ENCODE measurements at places on chromosomes 7 and 10.

GRCh38 chr10:101287997-101288635 lies 58.9 kb upstream of the LBX1 start:
- peak; percentile 44 for DNase-seq

GRCh38 chr7:142413280-142414000 lies 155.6 kb upstream of the PRSS58 start:
- no peak for DNase-seq

- DNase-seq, result no peak
Measured at GRCh38 chr7:71419546-71420337, 287.8 kb downstream of the GALNT17 start.

DNA sequence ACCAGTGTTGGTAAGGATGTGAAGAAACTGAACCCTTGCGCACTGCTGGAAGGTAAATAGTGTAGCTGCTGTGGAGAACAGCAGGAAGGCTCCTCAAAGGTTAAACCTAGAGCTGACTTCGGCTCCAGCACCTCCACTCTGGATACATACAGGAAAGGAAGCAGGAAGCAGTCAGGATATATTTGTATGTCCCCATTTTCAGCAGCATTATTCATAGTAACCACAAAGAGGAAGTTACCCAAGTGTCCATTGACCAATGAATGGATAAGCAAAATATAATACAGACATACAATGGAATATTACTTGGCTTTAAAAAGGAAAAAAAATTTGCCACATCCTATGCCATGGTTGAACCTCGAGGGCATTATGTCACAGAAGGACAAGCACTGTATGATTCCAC lies 15.0 kb downstream of the RET start:
- DNase-seq, result no peak

- DNase-seq, result no peak
Measured at GRCh38 chr10:109920016-109920415, 3.3 kb downstream of the XPNPEP1 start.

GRCh38 chr7:126937171-126937570 lies 315.6 kb downstream of the GRM8 start:
- DNase-seq, result no peak

- DNase-seq, result peak; percentile 75
Measured at GRCh38 chr10:77603534-77603927, 34.1 kb downstream of the KCNMA1 start.

DNA sequence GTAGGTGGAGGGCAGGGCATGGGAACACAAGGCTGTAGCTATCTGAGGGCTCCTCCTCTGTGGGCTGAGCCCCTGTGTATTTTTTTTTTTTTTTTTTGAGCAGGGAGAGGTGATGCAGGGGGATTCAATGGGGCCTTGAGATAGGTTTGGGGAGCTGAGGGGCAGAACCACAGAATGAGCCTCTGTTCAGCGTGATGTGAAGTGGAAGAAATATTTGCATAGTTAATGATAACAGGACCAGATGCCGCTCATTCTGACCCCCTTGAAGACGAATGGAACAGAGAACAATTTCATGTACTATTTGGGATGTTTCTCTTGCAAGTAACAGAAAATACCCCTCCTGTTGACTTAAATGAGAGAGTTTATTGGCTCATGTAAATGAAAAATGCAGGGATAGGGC lies 69.7 kb upstream of the EMX2 start:
- peak; percentile 54 for DNase-seq

GRCh38 chr7:7519056-7519455 lies 16.6 kb downstream of the COL28A1 start:
- no peak for DNase-seq

DNA sequence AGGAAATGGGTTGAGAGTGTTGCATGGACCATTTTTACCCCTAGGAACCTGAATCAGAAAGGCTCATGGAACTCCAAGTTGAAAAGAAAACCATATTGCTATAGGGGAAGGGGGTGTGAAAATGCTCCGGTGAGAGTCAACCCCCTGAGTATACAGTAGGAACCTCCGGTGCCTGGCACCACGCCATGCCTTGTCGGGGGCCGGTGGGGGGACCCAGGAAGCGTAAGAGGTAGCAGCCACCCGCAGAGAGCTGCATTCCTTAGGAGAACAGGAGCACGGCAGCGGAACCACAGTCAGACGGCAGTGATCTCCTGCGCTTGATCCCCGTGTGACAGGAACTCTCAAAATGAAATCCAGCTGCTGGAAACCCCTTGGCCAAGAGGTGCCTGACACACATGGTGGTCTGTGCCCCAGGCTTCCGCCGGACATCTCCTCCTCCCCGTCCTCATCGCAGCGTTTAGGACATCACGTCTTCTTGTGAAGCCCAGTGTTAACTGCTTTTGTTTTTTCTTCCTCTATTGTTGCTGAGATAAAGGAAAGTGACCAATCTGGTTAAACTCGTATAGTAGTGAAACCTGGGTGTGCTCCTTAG lies 186.8 kb downstream of the CELF2 start:
- DNase-seq, result no peak

DNA sequence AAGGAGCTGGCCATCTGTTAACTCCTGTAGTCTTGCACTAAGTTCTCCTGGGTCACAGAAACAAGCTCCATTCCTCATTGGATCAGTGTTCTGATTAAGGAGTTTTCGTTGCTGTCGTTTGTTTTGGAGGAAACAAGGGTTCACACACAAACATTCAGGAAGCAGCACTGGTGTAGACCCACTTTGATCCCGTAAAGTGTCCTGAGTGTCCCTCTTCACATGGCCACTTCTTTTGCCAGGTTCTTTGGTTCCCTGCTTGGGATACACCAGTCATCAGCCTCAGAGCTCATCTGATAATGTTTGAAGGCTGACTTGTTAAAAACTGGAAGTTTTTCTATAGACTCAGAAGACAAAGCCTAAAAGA lies 10.9 kb downstream of the PDK4 start:
- DNase-seq, result no peak

GRCh38 chr7:97064972-97065587 lies 40.4 kb upstream of the DLX5 start:
- DNase-seq, result peak; percentile 80

GRCh38 chr10:59944339-59944935 lies 38.1 kb upstream of the CCDC6 start:
- DNase-seq, result no peak

DNA sequence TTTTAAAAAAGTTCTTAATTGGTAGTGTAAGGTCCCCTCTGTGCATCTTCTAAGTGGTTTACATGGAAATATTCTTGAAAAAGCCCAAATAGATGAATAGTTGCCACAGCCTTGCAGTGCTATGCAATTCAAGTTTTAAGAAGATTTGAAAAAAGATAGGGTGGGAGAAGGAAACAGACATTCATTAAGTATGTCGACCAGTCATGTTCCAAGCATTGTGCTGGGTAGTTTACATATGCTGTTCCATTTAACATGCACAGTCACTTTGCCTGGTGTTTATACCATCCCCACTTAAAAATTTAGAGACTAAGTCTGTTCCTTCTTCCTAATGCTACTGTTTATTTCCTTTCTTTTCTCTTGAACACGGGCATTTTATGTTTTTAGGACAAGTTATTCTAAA lies 28.1 kb upstream of the NAMPT start:
- DNase-seq, result no peak

DNA sequence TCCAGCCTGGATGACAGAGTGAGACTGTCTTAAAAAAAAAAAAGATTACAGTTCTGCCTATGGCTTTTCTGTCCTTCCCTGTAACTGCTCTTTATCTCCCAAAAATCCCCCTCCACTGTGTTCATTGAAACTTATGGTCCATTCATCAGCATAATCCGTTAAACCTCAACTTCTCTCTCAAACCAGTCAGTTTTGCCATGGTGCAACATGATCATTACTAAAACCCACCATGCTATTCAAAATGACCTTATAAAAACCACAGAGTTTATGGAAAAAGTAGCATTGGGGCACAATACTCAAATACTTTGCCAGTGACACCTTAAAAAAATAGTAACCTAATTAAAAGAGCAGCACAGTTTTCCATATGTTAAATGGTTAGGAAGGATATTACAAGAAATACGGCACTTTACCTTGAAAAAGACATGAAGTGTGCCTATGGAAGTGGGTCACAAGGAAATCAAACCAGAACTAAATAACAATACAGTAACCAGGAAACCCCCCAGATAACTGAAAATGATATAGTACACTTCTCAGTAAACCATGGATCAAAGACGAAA lies 74.0 kb upstream of the ST8SIA6 start:
- no peak for DNase-seq

DNA sequence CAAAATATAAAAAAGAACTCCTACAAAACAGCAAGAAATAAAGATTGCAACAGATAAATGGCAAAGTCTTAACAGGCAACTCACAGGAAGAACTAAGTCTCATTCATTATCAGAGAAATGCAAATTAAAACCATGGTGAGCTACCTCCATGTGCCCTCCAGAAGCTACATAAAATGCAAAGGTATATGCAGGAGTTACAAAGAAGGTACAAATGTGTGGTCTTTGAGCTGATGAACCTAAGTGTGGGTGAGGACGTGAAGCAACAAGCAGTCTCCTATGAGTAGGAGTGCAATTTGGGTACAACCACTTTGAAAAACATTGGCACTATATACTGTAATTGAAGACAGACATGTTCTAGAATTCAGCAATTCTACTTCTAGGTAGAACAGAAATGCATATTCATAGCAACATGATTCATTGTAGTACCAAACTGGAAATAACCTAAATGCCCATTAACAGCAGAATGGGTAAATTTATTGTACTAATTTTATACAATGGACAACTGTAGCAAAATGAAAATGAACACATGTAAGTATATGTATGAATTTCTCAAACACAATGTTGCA lies 61.6 kb upstream of the KCNMA1 start:
- peak; percentile 82 for DNase-seq

GRCh38 chr10:131083915-131084790 lies 227.4 kb downstream of the TCERG1L start:
- peak; percentile 74 for DNase-seq

GRCh38 chr10:14476641-14477407 lies 146.1 kb upstream of the FRMD4A start:
- no peak for DNase-seq

DNA sequence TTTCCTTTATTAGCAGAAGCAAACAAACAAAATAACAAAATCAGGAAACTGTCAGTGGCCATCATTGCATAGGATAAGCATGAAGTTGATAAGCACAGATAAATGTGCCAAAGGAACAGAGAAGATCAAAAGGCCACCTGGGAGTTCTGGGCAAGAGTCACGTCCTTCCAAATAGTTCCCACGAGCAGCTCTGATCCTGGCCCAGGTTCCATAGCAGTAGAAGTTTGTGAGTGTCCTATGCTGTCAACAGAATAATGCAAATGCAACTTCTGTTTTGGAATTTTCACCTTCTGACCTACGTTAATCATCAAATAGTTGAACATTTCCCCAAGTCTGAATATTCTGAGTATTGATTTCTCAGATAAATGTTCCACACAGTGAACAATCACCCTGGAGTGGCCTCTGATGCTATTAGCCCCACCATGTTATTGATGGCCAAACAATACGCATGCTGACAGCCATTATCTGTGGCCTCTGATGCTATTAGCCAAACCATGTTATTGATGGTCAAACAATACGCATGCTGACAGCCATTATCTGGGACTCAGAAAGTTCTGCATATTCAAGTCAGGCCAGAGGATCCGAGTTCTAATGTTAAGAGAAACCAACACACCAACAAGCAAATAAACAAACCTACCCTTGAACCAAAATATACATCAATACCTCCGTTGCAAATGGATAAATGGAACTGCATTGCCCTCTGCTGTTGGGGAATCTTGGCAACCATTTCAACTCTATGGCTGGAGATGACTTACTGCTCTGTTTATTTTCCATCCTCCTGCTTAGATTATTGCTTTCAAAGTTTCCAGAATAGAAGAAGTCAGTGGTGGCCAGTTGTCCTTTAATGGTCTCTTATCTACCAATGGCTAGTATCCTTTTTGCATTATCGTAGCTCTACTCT lies 63.3 kb downstream of the MRC1 start:
- DNase-seq, result peak; percentile 50

GRCh38 chr7:19916046-19916445 lies 142.6 kb upstream of the TMEM196 start:
- DNase-seq, result no peak

DNA sequence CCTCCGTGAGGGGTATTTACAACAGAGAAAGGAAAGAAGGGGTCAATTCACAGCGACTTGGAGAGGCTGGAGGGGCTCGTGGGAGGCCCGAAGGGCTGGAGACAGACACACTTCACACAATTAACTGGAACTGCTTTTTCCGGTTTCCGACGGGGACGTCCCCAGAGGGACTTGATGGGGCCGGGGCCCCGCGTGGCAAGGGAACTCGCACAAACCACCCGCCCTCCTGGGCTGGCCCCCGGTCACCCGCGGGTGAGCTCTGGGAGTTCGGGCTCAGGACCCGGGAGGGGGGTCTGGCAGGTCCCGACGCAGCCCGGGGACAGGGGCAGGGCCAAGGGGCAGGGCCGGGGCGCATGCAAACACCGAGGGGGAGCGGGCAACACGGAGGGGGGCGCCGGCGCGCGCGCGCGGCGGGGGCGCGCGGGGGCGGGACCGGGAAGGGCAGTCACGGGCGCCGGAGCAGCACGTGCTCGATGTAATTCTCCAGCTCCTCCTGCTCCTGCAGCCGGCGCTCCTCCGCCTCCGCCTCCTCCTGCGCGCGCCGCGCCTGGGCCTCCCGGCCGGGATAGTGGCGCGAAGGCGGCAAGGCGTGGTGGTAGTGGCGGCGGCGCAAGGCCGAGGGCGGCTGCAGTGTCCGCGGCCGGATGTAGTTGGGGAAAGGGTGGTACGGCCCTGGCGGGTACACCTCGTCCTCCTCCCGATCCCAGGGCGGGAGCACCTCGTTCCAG lies 2.7 kb downstream of the VGF start:
- peak; percentile 94 for DNase-seq

DNA sequence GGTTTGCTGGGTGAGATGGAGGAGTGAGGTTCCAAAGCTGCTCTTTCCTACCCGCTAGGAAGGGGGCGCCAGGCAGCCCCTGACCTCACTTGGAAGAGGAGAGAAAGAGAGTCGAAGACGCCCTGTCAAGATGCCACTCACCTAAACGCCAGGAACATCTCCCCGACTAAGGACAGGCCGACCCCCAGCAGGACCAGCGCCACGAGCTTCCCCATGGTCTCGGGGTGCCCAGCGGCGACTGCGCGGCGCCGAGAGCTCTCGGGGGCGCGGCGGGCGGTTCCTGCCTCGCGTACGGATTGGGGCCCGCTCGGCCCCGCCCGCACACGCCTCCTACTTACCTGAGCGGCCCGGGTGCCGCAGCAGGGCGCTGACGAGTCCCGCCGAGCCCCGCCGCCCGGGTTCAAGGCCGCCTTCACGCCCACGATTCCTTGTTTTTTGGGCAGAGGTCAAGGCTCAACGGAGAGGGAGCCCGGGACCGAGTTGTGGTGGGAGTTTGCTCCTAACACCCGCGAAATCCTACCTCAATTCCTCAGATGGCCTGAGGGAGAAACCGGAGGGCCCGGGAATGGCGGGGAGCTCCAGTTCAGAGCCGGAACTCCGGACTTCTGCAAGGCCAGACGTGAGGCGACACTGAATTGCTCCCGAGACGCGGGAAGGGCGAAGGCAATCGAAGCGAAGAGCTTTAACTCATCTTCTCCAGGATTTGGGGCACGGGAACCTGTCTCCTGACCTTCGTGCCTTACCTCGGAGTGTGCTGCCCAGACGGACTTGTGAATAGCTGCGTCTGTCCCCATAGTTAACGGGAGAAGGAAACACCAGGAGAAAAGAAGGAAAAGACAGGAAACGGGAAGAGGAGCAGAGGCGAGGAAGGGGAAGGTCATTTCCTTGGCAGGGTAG lies at the start of gene PON3:
TSS of gene PON3 (minus strand) at position 240 of the 897 bp plus-strand sequence. CDS start at position 215, 25 bp downstream.
- DNase-seq, result no peak

Measured in Karpas-422 (cell line).